ENCODE measurements at places on chromosomes 4 and X.

GRCh38 chr4:151854731-151855130 lies 93.9 kb upstream of the GATB start:
- no peak for DNase-seq

DNA sequence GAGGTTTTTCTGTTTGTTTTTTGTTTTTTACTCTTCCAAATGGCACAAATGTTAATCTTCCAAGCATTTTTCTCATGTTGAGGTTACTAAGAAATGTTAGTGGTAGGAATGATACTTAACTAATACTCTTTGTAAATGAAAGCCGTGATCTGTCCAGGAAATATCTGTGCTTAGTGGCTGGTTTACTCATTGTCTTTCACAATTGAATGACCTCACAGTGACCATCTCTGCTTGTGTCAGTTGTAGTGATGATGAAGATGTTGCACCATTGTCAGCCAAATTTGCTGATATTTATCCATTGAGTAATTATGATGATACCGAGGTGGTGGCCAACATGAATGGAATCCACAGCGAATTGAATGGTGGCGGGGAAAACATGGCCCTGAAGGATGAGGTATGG lies 93.5 kb downstream of the TNIP2 start:
- no peak for DNase-seq

- no peak for DNase-seq
Observed at GRCh38 chrX:65866146-65866545, 173.7 kb downstream of the VSIG4 start.

- no peak for DNase-seq
Observed at GRCh38 chr4:20816287-20816686, 116.0 kb downstream of the PACRGL start.

GRCh38 chr4:102299354-102300107 lies 45.8 kb downstream of the SLC39A8 start:
- DNase-seq: no peak

DNA sequence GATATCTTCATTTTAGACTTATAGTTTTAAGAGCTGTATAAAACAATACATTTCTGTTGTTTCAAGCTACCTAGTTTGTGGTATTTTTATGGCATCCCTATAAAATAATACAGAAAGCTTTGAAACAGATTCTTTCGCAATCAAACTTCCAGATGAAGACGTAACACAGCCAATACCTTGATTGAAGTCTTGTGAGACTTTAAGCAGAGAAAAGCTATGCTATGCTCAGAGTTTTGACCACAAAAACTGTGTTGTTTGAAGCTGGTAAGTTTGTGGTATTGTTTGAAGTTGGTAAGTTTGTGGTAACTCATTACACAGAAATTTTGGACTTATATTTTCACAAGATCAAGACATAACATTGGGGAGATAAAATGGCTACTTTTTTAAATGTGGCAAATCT lies 201.8 kb upstream of the UGT8 start:
- DNase-seq: no peak

DNA sequence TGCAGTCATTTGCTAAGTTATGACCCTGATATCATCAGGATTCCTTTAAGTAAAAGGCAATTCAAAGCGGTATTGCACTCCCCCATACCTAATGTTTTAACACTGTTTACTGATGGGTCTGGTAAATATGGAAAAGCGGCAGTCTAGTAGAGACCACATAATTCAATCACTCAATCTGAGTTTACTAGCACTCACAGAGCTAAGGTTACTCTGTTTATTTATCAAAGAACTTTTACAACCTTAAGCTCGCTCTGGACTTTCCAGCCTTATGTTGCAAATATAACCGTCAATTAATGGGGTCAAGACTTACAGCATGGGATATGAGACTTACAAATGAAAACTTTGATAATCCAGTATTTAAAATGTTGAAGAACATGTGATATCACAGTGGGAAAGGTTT lies 124.5 kb upstream of the ZCCHC13 start:
- no peak for DNase-seq

DNA sequence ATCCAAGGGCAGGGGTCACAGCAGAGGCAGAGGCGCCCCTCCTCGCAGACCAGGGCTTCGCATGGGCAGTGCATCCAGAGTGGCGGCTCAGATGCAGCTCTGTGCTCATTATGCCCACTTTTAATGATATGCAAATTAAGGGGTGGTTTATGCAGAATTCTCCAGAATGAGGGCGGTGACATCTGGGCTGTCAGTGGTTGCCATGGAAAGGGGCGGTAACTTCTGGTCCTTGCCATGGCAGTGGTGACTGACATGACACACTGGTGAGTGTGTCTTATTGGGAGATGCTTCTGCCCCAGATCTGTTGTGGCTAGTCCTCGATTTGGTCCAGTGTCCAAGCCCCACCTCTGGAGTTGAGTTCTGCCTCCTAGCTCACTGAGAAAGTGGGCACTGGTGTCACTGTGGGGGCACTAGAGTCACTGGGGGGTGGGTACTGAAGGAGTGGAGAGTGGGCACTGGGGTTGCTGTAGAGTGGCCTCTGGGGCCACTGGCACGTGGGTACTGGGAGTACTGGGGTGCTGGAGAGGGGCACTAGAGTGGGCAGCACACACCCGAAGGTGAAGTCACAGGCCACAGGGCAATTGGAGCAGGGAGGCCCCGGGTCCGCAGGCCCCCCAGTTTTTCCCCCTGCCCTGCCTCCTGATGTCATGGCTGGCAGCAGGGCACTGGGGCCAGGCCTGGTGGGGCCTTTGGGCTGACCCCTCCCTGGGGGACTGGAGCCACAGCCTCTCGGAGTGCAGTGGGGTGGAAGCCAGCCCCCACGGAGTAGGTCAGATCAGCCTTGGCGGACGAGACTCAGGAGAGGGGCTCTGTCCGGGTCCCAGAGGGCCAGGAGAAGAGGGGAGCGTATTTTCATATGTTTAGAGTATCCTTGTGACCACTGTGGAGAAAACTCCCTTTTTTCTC lies 98.6 kb upstream of the NKX1-1 start:
- no peak for DNase-seq

DNA sequence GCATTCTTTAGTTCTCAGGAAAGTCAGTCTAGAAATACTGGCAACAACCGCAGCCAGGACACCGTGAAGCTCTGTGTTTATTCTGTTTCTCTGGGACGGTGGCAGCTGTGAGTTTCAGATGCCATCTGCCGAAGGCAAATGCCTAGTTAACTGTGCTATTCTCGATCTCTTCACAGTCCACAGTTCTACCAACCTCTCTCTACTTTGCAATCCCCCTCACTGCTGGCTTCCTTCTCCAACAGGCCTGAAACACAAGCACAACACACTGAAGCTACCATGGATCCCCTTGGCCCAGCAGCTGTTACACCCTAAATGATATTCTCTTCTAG lies 118.8 kb downstream of the ZNF827 start:
- DNase-seq: no peak

DNA sequence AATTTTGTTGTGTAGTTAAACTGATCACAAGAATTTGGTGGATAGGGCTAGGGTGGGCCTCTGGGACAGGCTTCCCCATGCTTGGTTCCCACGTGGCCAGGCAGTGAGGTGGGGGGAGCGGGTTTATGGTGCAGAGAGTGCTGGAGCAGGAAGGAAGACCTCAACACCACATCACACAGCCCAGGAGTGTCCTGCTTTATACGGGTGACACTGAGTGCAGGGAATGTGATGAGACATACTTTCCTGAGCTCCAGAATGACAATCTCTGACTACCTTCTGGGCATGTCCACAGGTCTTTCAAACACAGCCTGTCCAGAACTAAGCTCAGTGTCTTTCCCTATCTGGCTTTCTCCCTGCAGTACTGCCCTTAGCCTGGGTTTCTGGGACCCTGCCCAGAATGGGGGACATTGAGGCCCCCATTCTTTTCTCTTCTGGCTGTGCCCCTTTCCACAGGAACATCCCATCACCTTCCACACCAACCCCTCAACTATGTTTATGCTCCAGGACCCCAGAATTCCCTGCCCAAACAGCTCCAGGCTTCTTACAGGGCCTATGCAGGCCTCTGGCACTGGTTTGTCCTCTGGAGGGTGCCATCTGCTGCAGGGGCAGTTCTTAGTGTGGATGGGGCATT lies 36.5 kb upstream of the RASL11B start:
- DNase-seq: no peak

GRCh38 chr4:172344308-172344938 lies 531.2 kb downstream of the GALNTL6 start:
- DNase-seq: no peak

GRCh38 chr4:110639207-110640090 lies 16.6 kb upstream of the PITX2 start:
- no peak for DNase-seq

Data from NCI-H1092 (cell line).